ENCODE measurements at places on chromosomes 11 and 22.

GRCh38 chr11:27291954-27292636 is 70.9 kb downstream of the CCDC34 start:
- DNase-seq: no peak

DNA sequence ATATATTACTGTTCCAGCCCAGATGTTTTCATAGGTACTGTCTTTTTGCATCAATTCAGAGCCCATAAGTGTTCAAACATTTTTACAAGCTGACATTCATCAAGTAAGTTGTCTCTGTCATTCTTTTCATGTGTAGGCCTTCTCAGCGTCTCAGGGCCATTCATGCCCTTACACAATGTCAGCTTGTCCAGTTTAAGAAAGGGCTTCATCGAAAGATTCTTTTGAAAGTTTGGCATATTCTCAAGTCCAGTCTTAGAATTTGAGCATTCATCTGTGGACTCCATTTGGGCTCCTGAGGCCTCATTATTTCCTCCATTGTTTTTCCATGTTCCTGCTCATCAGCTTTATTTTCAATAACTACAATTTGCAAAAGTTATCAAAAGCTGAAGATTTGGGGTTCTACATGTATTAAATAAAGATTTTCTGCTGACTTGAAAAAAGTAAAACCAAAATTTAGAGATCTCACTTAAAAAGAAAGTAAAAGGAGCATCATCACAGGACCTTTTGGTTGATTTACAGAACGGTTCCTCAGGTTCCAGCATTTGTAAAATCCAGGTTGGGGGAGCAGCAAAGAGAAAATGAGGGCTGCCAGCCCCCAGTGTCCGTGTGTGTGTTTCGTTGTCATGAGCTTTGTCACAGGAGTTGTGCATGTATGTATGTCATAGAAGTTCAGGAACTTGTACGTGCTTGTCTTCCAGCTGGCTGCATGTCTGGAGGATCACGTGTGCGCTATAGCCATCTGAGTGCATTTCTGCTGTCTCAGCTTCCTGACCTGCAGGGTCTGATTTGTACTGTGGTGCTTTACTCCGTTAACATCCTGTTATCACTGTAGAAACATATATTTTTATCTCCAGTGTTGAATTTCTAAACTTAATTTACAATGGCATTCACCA is 15.6 kb downstream of the MOV10L1 start:
- DNase-seq: no peak

- DNase-seq: no peak
Measured at GRCh38 chr11:105357146-105357545, 217.6 kb upstream of the CARD18 start.

DNA sequence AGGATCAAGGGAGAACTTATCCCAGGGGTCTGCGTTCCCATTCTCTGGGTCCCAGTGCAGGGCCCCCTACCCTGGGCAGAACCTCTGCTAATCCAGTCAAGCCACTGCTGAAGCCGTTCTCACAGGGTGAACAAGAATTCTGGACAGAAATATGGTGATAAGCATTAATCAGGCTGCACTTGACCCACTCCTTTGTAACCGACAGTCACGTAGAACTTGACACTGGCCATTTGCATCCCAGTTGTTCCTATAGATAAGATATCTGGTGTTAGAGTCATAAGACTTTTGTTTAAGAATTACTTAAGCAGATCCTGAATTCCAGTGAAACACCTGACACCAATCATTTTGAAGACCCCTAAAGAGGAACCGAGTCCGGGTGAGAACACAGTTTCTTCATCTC is 107.5 kb upstream of the THY1 start:
- no peak for DNase-seq

- no peak for DNase-seq
Measured at GRCh38 chr11:134362192-134362901, 30.6 kb downstream of the GLB1L2 start.

DNA sequence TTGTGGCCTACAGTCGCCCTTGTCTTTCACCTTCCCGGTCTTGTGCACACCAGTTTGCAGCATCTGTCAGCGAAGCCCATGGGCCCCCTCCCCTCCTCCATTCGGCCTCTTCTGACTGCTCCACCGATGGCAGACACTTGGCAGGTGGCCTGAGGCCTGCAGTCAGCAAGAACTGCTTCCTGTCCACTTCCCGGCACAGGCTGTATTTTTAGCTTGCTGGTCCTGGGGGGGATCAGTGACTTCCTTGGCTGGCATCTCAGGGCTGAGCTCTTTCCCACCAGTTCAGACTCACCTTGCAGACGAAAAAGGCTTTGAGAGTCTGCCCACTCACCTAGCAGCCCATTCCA is 106.4 kb downstream of the SYN3 start:
- DNase-seq: no peak

DNA sequence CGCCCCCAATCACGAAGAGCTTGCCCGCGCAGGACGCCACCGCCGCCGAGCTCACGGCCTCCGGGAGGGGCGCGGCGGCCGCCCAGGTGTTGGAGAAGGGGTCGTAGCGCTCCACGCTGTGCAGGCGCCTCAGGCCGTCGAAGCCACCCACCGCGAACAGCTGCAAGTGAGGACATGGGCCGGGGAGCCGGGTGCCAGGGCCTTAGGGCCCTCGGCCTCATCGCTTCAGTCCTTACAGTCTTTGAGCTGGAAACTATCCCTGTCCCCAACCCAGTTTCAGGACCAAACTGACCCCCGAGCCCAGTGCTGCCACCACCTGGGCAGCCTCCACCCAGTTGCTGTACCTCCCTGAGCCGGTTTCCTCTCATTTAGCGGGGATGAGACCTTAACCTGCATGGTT is 7.6 kb downstream of the KLHL35 start:
- DNase-seq: no peak
